NCI-H1105 treated with DMSO at 0.1 percent for 48 hours (cell line): ENCODE measurements at places on chromosomes 1 and 21.

GRCh38 chr1:85330711-85331290 lies 54.4 kb upstream of the BCL10 start:
- DNase-seq = no peak

DNA sequence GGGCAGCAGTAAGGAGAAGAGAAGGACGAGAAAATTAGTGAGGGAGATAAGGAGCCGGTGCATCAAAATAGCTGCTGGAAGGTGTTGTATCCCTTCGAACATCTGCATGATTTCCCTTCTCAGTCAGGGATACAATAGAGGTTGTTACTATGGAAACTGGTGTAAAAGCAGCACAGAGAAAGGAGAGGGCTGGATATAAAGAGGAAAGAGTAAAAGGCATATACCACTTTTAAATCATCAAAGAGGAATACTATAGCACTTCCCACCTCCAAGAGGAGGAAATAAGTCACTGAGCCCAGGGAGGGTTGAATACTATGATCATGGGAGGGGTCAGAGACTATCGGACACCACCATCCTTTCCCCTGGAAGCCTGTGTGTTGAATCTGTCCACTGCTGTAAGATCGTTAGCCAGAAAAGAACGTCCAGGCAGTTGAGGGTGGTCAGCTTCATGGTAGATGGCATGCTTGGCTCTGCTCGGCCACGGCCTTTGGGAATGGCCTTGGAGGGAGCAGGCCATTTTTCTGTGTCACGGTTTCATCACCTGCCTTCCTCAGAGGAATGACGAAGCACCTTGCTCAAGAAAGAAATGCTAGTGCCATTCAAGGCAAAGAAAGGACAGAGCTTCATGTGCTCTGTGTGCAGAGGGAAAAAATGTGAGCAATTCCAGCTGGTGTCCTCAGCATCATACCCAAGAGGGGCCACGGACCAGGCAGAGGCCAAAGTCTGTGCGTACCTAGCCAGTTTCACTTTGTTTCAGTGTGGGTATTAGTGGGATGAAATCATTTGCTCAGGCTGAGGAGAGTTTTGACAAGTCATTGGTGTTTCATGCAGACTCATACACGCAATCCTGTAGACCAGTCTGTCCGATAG lies 64.2 kb downstream of the IRF2BP2 start:
- DNase-seq = no peak

- peak; percentile 38 for DNase-seq
Observed at GRCh38 chr1:174114788-174115448, 44.4 kb upstream of the RABGAP1L start.

GRCh38 chr1:30229960-30230359 lies 493.4 kb downstream of the MATN1 start:
- DNase-seq = no peak

- DNase-seq = no peak
Observed at GRCh38 chr1:166925810-166926478, 49.4 kb downstream of the ILDR2 start.

GRCh38 chr1:35449334-35450008 lies 107.7 kb downstream of the KIAA0319L start:
- DNase-seq = no peak

- no peak for DNase-seq
Observed at GRCh38 chr1:36222481-36223380, 1.5 kb upstream of the THRAP3 start.

DNA sequence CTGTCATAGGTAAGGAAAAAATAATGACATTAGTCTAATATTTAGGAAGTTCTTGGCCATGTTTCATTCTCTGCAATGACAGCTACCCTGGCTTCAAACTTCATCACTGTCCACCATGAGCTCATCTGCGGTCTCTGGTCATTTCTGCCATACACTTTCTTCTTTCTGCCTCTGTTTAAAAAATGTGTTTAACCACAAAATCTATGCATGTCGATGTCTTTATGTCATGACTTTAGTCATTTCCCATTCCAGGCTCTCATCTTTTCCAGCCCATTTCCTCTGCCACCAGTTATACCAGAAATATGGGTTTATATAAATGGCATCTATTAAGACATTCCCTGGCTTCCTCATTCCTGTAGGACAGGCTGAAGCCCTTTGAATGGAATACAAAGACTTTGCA lies 68.5 kb upstream of the DUSP10 start:
- DNase-seq = no peak

- DNase-seq = no peak
Observed at GRCh38 chr1:96708482-96708881, 13.1 kb upstream of the PTBP2 start.

GRCh38 chr1:10444795-10445397 lies 4.9 kb upstream of the CORT start:
- no peak for DNase-seq

DNA sequence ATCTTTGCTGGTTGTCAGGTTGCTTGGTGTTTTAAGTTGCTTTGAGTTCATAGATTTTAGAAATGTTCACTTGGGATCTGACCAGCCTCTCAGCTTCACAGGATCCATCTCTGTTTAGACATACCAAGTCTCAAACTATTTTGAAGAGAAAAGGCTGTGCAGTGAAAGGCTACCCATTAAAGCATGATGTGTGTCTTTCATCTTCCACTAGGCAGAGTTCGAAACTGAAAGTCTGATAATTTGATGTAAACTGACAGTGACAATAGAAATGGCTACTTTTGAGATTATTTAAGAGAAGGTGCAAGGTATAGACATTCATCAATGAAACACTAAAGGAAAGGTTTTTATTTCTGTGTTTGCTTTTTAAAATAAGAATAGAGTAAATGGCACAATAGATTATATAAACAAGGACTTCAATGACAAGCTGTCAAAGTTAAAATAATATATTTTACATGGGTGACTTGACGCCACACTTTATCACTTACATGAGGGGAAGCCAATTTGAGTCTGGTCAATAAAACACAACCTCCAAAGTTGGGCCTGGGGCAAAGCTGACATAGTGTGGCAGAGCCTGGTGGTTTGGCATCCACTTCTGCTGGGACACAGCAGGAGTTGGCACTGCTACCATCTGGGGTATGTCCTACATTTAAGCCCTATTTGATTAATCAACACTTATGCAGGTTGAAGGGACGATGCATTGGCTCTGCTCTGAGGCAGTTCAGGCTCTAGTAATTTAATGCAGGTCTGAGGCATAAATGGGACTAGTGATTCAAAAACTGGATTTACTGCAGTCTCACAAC lies 197.7 kb downstream of the CRB1 start:
- DNase-seq = no peak

GRCh38 chr1:14487671-14488070 lies 110.8 kb upstream of the KAZN start:
- DNase-seq = no peak

DNA sequence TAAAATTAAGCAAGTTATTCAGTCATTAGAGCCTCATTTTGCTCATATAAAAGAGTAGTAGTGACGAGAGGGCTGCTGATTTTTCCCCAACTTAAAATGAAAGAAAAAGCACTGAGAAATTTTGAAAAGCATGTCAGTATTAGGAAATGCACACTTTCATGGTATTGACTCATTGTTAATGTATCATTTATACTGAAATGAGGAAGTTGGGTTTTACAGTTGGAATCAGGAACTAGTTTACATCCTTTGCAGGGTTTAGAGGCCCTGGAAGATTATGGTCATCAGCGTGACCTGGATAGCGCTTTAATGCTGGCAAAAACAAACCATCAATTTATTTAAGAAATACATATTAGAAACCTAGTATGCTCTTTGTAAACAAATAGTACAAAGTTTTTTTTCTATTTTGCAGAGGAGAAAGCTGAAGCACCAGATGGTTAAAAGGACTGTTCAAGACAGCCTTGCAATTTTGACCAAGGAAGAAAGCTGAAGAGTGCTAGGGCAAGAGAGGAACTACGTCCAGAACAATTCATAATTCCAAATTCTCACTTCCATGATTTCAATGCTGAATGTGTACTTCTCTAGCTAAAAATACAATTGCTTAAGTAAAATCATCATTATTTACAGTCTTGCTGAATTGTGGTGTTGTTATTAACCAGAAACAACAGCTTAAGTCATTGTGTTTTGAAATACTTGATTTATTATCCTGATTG lies 94.8 kb upstream of the SGIP1 start:
- no peak for DNase-seq

- DNase-seq = no peak
Observed at GRCh38 chr1:150905301-150905700, 18.4 kb downstream of the CTXND2 start.

- DNase-seq = no peak
Observed at GRCh38 chr1:82032068-82032467, 231.3 kb downstream of the ADGRL2 start.

- DNase-seq = no peak
Observed at GRCh38 chr1:1826356-1827088, 48.3 kb upstream of the NADK start.

- DNase-seq = no peak
Observed at GRCh38 chr1:17177651-17178050, 27.3 kb upstream of the PADI1 start.

GRCh38 chr1:202959276-202959620 lies 1.1 kb upstream of the ADIPOR1 start:
- DNase-seq = no peak

- peak; percentile 63 for DNase-seq
Observed at GRCh38 chr1:65792669-65793358, at the start of gene PDE4B. TSS of gene PDE4B (plus strand) at chr1:65792895.

GRCh38 chr1:15882665-15883064 lies 35.2 kb downstream of the SPEN start:
- DNase-seq = no peak

GRCh38 chr1:17397910-17398695 lies 26.1 kb downstream of the PADI6 start:
- DNase-seq = no peak

- no peak for DNase-seq
Observed at GRCh38 chr1:59730302-59730701, 84.4 kb upstream of the HOOK1 start.

DNA sequence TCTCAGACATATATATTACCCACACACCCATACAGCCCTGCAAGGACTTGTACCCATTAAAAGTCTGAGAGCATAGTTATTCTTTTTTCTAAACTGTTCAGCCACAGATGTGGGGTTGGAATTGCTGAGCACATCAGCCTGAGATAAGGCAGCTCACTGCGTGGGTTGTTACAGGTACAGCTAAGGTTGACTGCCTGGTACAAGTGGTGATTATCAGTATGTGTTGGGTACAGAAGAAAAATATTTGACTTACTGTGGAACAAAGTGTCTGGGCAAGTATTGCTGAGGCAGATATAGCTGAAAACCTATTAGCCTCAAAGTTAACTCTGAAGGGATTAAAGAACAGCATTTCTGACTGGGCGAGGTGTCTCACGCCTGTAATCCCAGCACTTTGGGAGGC lies 5.0 kb downstream of the STX12 start:
- no peak for DNase-seq

- DNase-seq = no peak
Observed at GRCh38 chr1:167130829-167131510, 37.1 kb downstream of the STYXL2 start.

GRCh38 chr1:1004780-1005697 lies 5.1 kb upstream of the HES4 start:
- no peak for DNase-seq

- peak; percentile 2 for DNase-seq
Observed at GRCh38 chr1:109499661-109500536, 6.0 kb downstream of the CYB561D1 start.

- DNase-seq = no peak
Observed at GRCh38 chr1:50812346-50812745, 147.7 kb downstream of the FAF1 start.

DNA sequence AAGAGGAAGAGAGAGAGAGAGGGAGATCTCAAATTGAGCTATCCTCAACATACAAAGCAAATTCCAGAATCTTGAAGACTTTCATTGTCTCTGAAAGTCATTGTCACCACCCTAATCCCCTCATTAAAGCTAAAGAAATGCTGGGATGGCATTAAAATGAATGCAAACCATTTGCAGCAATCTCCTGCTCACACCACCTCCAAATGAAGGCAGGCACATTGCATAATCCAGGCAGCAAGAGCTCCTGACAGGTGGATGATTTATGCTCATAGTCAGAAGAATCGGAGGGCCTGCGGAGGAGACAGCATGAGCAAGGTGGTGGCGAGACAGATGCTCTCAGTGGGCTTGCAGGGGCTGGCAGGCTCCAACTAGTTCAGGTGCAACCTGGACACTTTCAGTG lies 90.2 kb downstream of the ESRRG start:
- DNase-seq = no peak

- DNase-seq = no peak
Observed at GRCh38 chr1:182315167-182315556, 76.4 kb downstream of the GLUL start.

DNA sequence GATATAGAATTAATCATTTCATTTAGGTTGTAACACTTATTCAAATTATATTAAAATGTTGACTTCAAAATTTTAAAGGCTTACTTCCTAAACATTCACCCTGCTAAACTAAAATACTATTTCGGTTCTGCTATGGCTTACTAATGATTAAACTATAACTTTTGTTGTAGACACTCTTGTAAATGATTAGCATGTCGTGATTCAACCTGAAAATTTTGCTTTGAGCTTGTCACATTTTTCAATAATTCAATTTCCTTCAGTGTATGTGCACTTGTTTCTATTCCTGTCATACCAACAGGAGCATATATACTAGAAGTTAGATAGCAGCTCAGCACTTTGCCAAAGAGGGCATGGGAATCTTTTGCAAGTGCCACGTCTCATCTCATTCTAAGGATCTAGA lies 1018.8 kb downstream of the AMY1C start:
- no peak for DNase-seq

DNA sequence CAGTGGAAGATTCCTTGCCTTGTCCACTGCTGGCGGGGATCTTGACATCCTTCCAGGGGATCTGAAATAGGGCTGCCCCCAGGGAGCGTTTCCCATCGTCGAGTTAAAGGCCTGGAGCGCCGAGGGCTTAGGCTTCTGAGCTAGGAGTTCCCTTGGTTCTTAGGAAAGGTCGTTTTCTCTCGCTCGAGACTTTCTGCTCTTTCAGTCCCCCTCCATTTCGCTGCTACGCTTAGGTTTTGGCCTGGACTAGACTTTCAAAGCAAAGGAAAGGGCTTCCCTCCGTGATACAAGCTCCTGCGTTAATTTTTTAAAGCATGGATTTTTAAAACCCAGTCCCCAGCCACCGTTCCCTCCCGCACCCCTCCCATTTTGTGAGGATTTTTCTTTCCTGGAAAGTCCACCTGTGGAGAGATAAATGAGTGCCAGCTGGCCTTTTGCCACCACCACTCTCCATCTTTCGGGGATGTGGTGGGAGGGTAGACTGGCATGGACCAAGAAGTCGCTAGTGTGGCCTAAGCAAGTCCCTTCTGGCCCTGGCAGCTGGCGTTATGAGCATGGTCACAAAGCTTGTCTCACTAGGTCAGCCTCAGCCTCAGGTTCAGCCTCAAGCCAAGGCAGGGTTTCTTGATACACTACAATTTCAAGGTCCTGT lies 9.2 kb downstream of the NR5A2 start:
- no peak for DNase-seq

- DNase-seq = no peak
Observed at GRCh38 chr1:76281306-76281705, 206.8 kb downstream of the ST6GALNAC3 start.

GRCh38 chr1:4652631-4653327 lies 1.6 kb upstream of the AJAP1 start:
- no peak for DNase-seq

GRCh38 chr1:31413405-31414001 lies 490 bp downstream of the SERINC2 start:
- peak; percentile 36 for DNase-seq

- no peak for DNase-seq
Observed at GRCh38 chr1:118039170-118039569, 109.6 kb downstream of the WDR3 start.

GRCh38 chr1:26278724-26279455 lies 996 bp upstream of the SH3BGRL3 start:
- no peak for DNase-seq

- no peak for DNase-seq
Observed at GRCh38 chr1:157288996-157289395, 150.8 kb upstream of the ETV3 start.

GRCh38 chr1:20604678-20605077 lies 15.8 kb downstream of the CDA start:
- DNase-seq = no peak
